ENCODE measurements at places on chromosomes 16 and 17.

DNA sequence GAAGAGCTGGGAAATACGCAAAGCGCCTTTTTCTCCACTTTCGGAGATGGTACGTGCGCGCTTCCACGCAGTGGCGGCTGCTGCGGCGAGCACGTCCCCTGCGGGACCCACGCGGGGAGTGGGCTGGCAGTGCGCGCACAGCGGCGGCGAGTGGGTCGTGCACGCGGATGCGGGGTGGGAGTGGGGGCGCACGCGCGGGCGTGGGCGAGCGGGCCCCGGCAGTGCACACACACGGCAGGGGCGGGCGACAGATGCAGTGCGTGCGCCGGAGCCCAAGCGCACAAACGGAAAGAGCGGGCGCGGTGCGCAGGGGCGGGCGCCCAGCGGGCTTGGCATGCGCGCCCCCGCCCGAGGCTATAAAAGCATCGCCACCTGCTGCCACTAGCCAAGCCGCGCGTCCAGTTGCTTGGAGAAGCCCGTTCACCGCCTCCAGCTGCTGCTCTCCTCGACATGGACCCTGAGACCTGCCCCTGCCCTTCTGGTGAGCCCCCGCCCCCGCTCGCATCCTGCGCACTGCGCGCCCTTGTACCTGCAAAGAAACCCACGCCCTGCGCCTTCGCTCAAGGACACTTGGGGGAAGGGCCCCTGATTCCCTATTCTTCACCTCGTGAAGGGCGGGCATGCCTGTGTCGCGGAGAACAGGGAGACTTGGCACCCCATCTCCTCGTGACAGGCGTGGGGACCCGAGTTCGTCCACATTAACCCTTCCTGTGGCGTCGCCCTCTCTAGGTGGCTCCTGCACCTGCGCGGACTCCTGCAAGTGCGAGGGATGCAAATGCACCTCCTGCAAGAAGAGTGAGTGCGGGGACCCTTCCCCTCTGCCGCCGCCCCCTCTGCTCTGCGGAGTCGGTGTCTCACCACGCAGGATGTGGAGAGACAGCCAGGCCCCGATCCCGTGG lies at the start of gene MT3:
TSS of gene MT3 (plus strand) at position 388 of the 899 bp plus-strand sequence. CDS start at position 451, 63 bp downstream.
- DNase-seq = no peak

- DNase-seq = no peak
Observed at GRCh38 chr16:57788252-57788841, 13.9 kb downstream of the KIFC3 start.

DNA sequence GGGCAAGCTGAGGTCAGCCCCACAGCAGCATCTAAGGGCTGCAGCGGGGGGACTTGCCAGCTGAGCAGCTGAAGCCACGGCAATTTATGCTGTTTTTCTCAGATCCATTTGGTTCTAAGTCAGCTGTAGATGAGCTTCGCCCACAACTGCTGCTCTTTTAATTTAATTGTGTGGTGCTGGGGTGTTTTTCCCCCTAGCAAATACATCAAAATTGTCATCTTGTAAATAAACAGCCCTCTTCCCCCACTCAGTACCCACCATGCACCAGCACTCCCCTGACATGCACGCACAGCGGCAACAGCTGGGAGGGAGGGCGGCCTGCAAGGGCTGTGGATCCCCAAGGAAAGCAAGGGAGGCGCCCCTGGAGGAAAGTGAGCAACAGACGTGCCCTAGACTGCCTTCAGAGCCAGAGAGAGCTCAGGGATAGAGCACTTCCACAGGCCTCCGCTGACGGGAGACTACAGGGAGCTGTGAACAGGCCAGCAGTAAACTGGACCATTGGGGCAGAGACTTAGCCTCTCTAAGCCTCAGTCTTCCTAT lies 149.5 kb downstream of the TMEM132E start:
- DNase-seq = no peak

- no peak for DNase-seq
Observed at GRCh38 chr17:54013072-54013471, 190.3 kb downstream of the KIF2B start.
